ENCODE measurements at places on chromosomes 6 and 20. TPM values are rescaled to one million over a fixed set of nuclear protein-coding genes. Genes with fewer than 3 reads are reported as not detected.

- DNase-seq = no peak
Measured at GRCh38 chr6:133918208-133918930, 29.5 kb downstream of the TCF21 start.

DNA sequence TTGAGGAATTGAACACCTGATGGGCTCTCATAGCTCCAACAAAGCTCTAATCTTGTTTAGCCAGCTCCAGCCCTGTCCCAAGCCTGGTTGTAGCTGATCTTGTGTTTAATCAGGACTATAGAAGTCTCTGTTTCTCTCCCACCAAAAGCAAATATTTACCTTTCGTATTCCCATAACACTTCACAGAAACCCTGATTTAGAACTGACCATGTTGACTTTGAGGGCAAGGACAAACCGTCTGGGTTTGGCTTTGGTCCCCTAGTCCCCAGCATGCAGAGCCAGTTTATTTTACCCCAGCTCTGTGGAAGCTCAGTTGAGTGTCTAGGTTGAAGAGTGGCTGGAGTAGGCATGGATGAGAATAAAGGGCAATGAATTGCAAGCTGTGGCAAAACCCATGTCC lies 18.0 kb upstream of the SIM1 start:
- DNase-seq = no peak

- no peak for DNase-seq
Measured at GRCh38 chr6:107665382-107665781, 158.7 kb downstream of the SCML4 start.

- no peak for DNase-seq
Measured at GRCh38 chr6:157668009-157668401, 155.0 kb upstream of the SNX9 start.

DNA sequence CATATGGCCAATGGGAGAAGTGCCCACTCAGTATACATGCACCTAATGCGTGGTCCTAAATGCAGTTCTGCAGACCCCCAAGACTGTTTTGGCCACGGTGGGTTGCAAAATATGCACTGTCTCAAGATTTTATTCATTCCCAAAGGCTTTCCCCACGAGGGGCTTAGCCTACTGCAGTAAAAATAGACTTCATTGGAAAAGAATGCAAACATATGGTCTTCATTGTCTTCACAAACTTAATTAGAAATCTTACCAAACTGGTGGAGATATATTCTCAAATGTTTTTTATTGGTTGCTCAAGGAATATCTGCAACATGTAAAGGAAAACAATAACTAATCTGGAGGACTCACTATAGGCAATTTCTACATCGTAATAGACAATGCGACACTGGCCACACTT lies 31.6 kb upstream of the PRL start:
- DNase-seq = no peak

- no peak for DNase-seq
Measured at GRCh38 chr6:139973669-139974344, 599.4 kb upstream of the CITED2 start.

The TRAPPC3L gene
- 0.14 TPM for polyA plus RNA-seq

Measured in left renal pelvis (tissue), 4 donors.